ENCODE measurements at places on chromosomes 5 and 9.

DNA sequence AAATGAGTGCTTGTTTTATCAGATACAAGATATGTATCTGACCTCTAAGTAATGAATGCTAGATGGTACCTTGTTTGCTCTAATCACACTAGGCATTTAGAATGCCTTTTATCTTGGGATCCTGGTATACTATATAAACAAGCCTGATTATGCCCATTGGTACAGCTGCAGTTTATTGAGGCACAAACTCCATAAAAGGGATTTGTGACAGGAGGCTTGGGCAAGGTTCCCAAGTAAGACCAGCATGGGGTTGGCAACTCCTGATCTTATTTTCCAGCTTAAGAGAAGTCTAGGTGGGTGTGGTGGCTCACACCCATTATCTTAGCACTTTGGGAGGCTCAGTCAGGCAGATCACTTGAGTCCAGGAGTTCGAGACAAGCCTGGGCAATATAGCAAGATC, 93.9 kb upstream of the DMRT1 start:
- DNase-seq: no peak

GRCh38 chr9:116491219-116491618, 195.9 kb upstream of the TRIM32 start:
- DNase-seq: no peak

GRCh38 chr9:97980479-97980803, 2.7 kb upstream of the ANP32B start:
- no peak for DNase-seq

DNA sequence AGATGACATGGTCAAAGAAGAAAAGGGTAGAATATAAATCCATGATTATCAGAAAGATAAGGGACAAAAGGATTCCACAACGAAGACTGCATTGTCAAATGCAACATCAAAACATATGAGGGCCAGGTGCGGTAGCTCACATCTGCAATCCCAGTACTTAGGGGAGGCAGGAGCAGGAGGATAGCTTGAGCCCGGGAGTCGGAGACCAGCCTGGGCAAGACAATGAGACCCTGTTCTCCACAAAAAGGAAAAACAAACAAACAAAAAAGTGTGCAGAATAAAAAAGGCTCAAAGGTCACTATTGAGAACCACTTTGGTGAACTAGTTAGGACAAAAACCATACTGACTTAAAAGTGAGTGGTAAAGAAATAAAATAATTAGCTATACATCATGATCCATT, 60.2 kb upstream of the NR5A1 start:
- no peak for DNase-seq

DNA sequence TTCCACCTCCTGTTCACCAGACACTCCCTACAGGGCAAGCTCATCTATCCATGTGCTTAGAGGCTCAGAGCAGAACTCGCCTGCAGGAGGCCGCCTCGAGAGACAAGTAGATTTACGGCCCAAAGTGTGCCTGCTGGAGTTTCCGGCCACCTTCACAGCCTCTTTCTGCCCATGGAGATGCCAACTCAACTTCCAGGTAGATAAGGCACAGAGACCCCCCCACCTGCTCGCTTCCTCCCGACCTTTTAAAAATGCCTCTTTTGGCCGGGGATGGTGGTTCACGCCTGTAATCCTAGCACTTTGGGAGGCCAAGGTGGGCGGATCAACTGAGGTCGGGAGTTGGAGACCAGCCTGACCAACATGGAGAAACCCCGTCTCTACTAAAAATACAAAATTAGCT, 46.6 kb downstream of the EXD3 start:
- DNase-seq: no peak

GRCh38 chr9:85414390-85414789, 327.4 kb downstream of the AGTPBP1 start:
- DNase-seq: no peak

DNA sequence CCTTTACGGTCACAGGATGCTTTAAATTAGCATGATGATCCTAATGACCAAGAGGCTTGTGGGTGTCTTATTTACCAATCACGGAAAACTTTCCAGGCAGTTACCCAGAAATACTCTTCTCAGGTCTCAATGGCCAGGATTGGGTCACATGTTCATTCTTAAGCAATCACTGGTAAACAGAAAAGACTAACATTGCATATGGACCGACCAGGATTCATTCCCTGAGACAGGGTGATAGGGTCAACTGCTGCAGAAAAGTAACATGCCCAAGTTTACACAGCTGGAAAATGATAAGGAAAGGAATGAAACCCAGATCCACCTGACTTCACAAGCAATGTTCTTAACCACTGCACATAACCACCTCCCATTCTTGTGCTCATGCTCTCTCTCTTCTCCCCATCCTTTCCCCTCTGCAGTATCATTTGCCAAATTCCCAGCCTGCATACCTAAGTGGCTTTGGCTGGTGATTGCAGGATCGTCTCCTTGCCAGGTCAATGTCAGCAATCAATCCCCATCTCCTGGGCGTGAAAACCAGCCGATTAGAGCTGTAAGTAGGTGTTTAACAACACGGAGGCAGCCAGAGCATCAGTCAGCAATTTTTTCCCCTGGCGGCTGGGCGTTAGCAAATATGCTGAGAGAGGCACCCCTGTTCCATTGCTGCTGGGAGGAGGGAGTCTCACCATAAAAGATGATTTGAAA, 219.4 kb downstream of the NMUR2 start:
- no peak for DNase-seq

DNA sequence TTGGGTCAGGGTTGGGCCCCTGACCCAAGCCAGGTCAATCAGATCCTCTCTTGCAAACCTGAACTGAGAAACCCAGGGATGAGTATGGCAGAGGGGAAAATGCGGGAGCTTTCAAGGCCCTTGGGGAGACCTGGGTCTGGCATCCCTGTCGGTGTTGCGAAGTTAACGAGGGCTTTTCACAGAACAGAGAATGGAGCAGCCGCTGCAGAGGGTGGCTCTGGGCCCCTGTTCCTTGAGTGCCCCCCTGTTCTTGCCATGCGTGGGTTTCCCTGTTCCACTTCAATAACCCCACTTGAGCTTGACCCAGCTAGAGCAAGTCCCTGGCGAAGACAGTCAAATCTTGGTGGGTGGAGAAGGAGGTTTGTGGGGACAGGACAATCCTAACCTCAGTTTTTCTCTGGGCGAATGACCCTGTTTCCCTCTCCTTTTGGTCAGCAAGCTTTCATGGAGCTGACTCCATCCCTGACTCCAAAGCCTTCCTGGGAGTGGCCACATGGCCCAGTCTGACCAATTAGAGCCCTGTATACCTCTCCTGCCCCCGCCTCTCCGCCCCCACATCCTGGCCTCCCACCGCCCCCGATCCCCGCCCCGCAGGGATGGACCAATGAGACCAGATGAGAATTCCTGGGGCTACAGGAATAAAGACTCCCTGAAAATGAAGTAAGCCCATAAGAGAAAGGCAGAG, 2.9 kb upstream of the VDAC1 start:
- DNase-seq: no peak

- no peak for DNase-seq
Observed at GRCh38 chr5:83510260-83510659, 38.7 kb downstream of the VCAN start.

DNA sequence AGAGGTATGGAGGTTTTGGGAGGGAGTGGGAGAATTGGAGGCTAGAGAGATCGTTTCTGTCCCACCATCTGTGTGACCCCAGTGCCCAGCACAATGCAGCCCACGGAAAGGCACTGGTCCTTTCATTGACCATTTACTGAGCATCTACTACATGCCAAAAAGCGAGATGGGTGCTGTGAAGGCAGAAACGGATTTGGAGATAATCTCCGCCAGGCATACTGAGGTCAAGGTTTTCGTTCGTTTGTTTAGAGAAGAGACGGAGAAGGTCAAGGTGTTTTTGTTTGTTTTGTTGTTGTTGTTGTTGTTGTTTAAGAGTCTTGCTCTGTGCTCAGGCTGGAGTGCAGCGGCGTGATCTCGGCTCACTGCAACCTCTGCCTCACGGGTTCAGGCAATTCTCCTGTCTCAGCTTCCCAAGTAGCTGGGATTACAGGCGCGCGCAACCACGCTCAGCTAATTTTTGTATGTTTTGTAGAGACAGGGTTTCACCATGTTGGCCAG, 593 bp upstream of the ZBTB43 start:
- no peak for DNase-seq

DNA sequence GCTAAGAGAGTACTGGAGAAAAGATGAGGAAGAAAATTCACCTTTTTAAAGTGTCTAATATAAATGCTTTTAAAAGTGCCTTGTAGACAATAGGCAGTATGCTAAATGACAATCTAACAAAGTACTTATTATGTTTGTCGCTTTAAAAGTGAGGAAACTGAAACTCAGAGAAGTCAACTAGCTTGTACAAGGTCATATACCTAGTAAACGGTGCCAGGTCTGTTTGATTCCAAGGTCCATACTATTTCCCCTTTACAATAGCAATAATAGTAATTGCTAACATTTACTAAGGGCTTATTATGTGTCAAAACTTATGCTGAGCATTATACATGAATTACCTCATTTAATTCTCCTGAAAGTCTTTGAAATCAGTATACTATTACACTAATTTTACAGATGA, 328.6 kb upstream of the SLC24A2 start:
- DNase-seq: no peak

GRCh38 chr9:2229109-2229721, 214.1 kb downstream of the SMARCA2 start:
- DNase-seq: no peak

- no peak for DNase-seq
Observed at GRCh38 chr5:157388111-157388710, 71.8 kb upstream of the NIPAL4 start.

GRCh38 chr9:12935714-12936113, 160.9 kb downstream of the LURAP1L start:
- DNase-seq: peak; percentile 53

- DNase-seq: no peak
Observed at GRCh38 chr5:139651853-139652787, 4.0 kb downstream of the CXXC5 start.

DNA sequence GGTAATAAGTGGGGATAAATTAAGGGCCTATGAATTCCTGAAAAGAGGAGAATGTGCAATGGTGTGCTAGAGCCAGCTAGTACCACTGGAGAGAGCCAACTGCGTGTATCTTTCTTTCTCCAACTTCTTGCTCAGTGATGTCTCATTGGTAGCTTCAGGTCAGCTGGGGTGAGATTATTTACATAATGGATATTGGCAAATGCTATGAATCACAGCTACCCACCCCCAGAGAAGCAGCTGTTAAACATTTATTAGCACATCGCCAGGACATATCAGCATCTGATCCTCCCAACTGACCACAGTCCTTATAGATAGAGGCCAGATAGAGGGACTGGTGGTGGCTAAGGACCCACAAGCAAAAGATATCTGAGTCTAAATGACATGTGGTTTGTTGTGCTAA, 421.3 kb downstream of the ACTL7B start:
- DNase-seq: no peak

GRCh38 chr5:9042241-9042640, 503.6 kb downstream of the SEMA5A start:
- DNase-seq: no peak

GRCh38 chr5:145509336-145510136, 325.6 kb downstream of the PRELID2 start:
- no peak for DNase-seq

All from pulmonary artery endothelial cell (primary cell).